ENCODE measurements at places on chromosomes 4 and X.

DNA sequence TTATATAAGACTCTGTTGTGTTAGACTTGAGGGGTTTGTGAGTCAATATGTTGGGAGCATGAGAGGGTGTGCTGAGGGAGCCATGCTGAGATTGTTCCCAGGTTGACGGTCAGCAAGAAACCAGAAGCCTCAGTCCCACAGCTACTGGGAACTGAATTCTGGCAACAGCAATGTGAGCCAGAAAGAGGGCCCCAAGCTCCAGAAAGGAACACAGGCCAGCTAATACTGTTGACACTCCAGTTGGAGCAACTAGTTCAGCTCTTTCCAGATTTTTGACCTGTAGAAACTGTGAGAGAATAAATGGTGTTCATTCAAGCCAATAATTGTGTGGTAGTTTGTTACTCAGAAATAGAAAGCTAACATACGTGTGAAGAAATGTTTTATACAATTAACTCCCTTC is 17.1 kb downstream of the ADH1A start:
- DNase-seq, result no peak

DNA sequence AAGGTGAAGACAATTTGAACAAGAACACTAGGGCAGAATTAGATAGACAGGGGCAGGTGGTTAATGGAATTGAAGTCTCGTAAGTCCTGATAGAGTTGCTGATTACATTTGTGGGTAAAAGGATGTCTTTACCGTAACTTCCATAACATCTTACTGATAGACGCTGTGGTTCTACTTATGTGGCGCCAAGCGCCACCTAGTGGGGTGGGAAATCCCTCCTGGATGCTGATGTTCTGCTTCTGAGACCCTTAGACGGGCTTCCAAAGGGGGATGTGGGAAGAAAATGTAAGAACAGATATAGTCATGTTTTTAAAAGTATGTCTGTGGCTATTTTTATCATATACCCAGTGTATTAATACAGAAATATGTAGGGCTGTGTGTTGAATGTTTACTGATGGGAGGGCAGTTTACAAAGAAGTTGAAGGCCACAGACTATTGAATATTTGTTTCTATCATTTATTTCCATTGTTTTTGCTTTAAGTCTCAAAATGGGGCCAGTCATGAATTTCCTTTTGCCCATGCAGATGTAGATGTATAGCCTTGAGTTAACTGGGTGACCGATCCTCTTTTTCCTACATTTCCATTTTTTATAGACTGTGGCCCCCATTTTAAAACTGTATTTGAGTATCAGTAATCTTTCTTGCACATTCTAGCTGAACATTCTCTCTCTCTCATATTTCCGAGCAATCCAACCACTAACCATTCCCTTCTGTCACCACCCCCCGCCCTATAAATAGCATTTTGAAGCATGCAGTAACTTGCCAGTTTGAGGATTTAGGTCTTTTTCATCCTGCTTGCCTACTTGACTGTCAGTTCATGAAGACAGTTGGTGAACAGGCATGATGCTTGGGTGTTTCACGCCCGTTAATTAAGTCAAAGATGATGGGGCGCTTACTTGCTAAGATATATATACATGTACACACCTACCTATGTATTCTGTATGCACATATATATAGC is 12.1 kb upstream of the TLR8 start:
- no peak for DNase-seq

DNA sequence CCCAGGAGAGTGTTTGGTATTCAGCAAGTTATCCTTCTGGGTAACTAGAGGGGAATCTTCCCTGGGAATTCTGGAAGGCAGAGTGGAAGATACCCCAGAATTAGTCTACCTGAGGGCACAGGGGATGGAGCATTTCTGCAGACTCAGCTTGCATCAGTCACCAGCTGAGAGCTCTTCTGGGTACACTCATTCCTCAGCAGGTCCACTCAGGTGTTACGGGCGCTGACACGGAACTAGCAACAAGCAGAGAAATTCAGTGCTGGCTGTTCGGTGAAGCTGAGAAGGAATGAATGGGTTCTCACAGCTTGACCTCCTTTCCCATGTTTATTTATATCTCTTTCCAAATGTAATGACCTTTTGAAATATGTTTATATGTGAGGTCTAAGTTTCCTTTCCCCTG is 106.0 kb upstream of the PNPLA4 start:
- no peak for DNase-seq

DNA sequence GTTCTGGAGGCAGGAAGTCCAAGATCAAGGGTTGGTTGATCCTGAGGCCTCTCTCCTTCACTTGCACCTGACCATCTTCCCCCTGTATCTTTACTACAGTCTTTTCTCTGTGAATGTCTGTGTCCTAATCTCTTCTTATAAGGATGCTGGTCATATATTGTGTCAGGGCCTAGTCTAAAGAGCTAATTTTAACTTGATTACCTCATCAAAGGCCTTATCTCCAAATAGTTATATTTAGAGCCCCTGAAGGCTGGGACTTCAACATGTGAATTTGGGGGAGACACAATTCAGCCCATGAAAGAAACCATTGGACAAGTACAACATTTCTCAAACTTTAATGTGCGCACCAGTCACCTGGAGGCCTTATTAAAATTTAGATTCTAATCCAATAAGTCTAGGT is 62.8 kb upstream of the DYNLT3 start:
- DNase-seq, result no peak

GRCh38 chr4:71607780-71608677 is 175.8 kb downstream of the GC start:
- no peak for DNase-seq

DNA sequence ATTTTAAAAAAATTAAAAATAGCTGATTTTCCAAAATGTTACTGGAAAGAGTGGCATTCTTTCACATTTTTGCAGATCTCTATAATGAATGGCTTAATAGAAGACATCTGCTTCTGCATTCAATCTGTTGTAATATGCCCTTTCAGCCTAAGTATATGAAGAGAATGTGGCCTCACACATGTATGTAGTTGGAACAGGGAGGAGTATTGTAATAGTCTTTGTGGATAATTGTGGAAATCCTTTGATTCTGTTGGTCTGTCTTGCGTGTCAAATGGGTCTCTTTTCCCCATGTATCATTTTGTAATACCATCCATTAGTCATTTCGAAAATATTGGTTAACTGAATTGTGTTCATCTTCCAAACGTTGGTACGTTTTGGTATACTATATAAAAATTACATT is 11.6 kb downstream of the TXLNG start:
- DNase-seq, result no peak

DNA sequence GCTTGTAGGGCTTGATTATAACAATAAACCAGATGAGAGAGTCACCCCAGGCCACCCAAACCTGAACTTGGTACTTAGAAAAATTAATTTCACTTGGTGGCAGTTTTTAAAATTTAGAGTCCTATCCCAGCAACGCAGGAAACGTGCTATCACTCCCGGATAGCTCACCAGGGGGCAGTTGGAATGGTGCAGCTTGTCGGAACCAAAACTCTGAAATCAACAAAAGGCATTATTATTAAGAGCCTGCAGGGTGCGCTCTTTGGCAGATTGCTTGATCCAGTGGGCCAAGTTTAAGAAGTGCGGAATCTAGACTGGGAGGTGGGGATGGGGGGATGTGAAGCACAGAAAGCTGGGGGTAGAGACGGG is 2.4 kb downstream of the FRAS1 start:
- peak; percentile 69 for DNase-seq

DNA sequence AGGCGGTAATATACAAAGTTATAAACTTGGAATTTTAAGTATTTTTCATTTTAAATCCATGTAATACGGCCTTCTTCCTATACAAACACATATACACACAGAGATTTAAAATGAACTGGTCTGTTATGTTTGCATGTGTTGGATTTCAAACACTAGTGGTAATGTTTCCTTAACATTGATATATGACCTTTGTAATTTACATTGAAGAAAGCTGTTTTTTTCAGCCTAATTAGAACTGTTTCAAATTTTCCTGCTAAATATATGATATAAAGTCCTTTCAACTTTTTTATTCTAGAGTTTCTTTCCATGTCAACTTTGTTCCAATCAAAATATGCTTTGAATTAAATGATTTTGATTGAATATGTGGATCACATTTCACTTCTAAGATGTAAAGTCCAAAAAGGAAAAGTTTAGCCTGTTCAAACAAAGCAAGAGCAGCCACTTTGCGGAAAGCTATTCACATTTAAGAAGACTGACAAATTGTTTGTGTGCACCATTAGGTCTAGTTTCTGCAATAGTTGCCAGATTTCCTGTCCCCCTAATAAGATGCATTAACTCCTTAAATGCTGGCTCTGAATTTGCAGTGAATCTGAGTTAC is 226.0 kb upstream of the MAB21L2 start:
- no peak for DNase-seq

DNA sequence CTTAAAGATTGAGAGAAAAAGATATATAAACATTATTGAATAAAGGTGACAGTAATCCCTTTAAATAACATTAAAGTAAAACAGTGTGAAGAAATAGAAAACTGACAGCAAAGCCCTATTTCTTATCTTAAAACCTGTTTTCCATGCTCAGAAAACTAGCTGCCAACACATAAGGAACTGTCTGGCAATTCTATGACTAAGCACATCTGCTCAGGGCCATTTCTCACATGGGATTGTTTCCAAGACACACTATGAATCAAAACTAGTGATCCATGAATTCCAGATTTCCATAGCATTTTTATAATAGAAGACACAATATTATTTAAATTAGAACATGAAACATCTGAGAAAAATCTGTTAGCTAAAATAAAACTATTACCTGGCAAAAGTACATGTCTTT is 113.4 kb downstream of the SCLT1 start:
- no peak for DNase-seq

DNA sequence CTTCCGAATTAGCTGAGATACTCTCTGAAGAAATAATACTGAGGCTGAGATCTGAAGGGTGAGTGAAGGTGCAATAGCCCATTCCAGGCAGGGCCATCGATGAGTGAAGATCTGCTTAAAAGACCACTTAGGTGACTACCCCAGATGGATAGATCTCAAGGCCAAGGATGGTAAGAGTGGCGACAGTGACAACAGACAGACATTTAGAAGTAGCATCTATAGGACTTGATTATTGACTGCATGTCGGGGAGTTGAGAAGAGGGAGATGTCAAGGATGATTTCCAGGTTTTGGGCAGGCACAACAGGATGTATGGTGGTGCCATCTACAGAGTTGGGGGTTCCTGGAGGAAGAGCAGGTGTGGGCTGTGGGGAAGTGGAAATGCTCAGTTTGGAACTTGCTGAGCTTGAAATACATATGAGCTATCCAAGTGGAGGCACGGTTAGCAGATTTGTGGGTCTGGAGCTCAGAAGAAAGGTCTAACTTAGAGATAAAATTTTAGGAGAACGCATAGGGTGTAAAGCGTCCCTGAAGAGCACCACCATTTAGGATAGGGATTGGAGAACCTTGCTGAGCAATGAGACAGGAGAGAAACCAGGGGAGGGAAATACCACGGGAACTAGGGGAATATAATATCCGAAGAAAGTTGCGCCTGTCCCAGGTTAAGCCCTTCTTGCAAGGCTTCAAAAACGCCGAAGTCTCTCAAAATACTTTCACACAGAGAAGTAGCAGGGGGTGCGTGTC is 688 bp downstream of the UFSP2 start:
- DNase-seq, result no peak

DNA sequence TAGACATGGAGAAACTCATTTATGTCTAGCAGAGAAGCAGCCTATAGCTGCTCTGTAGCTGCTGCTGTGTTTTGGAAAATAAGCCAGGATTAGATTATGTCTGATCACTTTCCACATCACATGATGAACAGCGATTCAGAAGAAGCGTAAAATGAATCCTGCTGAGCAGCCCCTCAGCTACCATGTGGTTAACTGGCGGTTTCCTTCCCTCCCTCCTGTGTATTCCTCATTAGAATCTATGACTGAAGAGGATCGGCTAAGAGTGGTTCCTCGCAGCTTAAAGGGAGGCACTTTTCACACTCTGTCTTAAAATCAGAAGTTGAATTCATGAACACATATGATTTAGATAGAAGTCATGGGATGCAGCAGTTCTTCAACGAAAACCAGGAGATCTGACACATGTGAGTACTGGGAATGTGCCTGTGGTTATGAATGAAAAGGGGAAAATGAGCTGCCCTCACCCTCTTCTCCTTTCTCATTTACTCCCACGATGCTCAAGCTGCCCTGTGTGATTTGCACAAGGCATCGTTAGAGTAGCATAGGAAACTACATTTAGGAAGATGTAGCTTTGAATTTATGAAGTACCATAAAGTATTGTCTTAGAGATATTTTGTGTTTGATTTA is at the start of gene PPEF1:
Gene PPEF1, plus strand, starts transcription at position 220 of the 624 bp plus-strand sequence. Its CDS starts 136 bp downstream, at position 356.
- no peak for DNase-seq

DNA sequence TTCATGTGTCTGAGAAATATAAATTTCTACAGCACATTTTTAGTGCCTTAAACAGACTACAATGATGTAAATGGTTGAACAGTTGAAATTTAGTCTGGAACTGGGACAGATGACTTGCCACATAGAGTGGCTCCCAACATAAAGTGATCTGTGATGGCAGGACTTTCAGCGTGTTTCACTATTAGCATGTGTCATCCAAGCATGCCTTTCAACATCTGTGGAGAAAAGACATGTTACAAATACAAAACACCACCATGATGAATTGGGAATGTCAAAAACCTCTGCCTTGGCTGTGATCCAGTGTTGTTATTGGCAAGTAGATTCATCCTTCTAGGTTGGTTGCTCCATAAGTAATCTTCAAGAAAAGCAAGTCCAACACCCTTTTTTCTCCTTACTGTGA is 348.7 kb downstream of the MAPK10 start:
- DNase-seq, result no peak

- no peak for DNase-seq
Observed at GRCh38 chr4:54090804-54091623, 8.9 kb upstream of the GSX2 start.

- DNase-seq, result no peak
Observed at GRCh38 chrX:53031380-53031779, 17.2 kb upstream of the GPR173 start.

- peak; percentile 72 for DNase-seq
Observed at GRCh38 chrX:37846934-37847732, at the start of gene DYNLT3. Gene DYNLT3 (minus strand): TSS chrX:37847571. CDS start chrX:37847510, 61 bp downstream.

- DNase-seq, result no peak
Observed at GRCh38 chrX:9249051-9249846, 215.3 kb upstream of the FAM9B start.

- DNase-seq, result no peak
Observed at GRCh38 chr4:83062739-83063138, 27.8 kb downstream of the COPS4 start.

DNA sequence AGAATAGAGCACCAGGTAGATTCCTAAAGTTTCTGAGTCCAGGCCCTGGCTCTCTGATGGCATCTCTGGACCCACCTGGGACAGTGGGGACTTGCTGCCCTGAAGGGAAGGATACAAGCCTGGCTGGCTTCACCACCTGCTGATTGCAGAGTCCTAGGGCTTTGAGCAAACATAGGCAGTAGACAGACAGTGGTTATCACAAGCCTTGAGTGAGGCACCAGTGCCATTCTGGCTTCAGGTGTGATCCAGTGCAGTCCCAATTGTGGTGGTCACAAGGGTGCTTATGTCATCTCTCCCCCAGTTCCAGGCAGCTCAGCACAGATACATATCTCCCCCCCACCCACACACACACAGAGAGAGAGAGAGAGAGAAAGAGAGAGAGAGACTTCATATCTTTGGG is 6.6 kb upstream of the PRRG3 start:
- no peak for DNase-seq

GRCh38 chr4:153113061-153113837 is 91.0 kb upstream of the TRIM2 start:
- DNase-seq, result no peak

GRCh38 chr4:53192496-53192895 is 173.4 kb downstream of the SCFD2 start:
- DNase-seq, result no peak

Data from left forelimb (tissue), 1 donor.